ENCODE measurements at places on chromosomes 7 and 10. TPM values are rescaled to one million over a fixed set of nuclear protein-coding genes. Genes with fewer than 3 reads are reported as not detected.

WASL gene
- 5.1 TPM for total RNA-seq

CTBP2 gene
- 0.27 TPM for total RNA-seq

WDR86 gene
- total RNA-seq: 0.17 TPM

PHYHIPL gene
- total RNA-seq: not detected

PPP1R3C gene
- total RNA-seq: not detected

MKX gene
- total RNA-seq: 0.38 TPM

ACSM6 gene
- total RNA-seq: not detected

DNAH11 gene
- 0.61 TPM for total RNA-seq

NME8 gene
- not detected for total RNA-seq

SERPINE1 gene
- total RNA-seq: 0.12 TPM

HOGA1 gene
- not detected for total RNA-seq

ODAD2 gene
- 0.10 TPM for total RNA-seq

GPRIN2 gene
- total RNA-seq: not detected

GRCh38 chr10:73628405-73628804 lies 12.9 kb downstream of the MYOZ1 start:
- DNase-seq: no peak

DNA sequence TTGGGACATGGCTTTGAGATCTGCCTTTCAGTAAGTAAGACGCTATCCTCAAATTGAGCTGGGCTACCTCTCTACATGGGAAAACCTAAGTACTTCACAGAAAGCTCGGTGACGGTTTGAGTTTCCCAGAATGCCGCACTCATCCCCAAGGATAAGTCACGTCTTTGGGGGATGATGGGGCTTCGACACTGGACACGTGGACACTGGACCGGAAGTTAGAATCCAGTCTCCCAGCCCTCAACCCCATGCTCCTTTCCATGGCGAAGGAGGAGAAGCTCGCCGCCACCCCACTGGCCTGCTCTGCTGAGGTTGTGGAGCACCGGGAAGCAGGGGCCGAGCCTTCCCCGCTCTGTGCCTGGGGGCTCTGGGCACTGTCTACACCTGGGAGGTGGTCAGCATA lies 27.5 kb downstream of the PTPRE start:
- DNase-seq: no peak

DNA sequence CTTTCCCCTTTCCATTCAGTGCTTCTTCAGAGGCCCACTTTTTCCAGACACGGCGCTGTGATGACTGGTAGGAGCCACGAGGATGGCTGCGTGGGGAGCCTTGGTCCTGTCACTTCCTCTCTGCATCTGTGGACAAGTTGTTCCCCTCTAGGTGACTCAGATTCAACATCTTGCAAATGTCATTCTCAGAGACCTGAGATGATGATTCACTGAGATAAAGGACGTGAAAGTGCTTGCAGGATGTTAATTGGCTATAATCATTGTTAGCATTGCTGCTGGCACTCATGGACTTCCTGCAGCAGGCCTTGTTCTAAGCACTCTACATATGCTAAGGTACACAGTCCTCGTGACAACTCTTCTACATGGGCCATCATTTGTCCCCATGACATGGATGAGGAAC lies 489.8 kb upstream of the ZMIZ1 start:
- peak; percentile 86 for DNase-seq

GRCh38 chr10:125061557-125062226 lies 98.7 kb downstream of the CTBP2 start:
- DNase-seq: no peak

DNA sequence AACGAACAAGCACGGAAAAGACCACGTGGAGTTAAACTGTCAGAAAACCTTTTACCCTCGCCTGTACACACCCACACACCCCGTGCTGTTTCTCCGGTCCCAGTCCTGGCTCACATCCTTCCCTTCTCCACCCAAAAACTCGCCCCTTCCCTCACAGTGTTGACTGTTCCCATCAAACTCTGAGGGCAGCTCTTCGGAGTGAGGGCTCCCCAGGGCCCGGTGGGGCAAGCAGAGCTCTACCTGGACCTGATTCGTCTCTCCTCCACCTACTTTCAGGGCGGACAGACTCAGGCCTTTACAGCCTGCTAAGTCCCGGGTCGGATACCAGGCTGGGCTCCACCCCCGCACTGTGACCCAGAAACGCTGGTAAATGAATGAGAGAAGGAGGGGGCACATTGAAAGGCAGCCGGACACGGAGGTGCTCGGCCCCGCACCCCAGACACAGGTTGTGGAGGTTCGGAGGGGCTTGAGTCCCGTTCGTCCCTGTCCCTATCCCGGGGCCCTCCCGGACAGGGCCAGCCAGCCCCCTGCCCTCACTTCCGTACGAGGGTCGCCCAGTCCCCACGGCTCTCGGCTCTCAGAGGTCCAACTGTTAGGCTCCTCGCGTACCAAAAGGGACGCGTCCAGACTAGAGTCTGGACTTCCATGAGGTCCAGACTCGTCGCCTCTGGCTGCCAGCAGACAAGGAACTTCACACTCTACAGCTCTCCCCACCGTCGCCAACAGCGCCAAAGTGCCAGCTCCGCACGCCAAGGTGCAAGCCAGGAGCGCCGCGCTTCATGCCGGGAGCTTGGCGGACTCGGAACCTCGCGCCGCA lies 31.7 kb upstream of the ASL start:
- DNase-seq: peak; percentile 49

DNA sequence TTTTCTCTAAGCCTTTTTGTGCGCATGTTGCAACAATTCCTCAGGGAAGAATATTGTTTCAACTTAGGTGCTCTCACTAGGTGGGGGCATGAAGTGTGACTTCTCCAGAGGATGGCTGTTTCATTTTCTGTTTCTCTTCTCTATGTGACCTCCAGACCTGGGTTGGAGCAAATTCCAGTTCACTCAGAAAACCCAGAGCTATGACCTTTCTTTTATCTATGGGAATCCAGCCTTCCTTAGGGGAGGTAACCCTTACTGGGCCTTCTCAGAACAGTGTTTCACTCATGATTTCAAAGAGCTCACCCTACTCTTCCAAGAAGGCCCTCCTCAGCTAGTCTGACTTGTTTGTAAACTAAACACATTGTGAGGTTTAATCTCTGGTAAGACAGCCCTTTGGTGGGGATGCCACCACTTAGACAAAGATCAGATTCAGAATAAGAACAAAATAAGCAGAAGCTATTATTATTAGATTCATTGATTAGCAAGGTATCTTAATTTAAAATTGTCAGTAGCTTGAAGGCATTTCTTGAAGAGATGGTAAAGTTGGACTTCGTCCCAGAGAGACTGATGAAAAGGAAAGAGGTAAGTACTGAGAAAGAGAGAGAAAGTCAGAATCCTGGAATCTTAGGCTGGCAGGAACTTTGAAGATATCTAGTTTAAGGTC lies 16.6 kb upstream of the TAS2R60 start:
- DNase-seq: no peak

GRCh38 chr7:55794527-55794926 lies 68.0 kb downstream of the SEPTIN14 start:
- DNase-seq: no peak

- DNase-seq: no peak
These were observed 3.2 kb upstream of the IFIT1 start for GRCh38 chr10:89389254-89389653.

DNA sequence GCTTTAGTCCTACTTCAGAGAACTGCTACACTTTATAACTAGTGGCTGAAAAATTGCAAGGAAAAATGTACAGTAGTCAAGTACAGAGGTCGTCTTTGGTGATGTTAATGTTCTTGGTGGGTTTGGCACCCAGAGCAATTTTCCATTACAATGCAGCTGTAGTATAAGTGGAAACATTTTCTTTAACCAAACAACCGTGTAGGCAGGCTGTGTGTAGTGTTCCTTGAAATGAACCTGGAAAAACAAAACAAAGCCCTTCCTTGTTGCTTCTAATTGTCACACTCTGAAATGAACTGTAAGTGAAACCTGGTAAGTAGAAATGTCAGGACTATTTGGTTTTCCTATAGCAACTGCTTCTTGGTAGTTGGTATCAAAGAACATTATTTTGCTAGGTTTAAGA lies 256.9 kb downstream of the MDFIC start:
- no peak for DNase-seq

DNA sequence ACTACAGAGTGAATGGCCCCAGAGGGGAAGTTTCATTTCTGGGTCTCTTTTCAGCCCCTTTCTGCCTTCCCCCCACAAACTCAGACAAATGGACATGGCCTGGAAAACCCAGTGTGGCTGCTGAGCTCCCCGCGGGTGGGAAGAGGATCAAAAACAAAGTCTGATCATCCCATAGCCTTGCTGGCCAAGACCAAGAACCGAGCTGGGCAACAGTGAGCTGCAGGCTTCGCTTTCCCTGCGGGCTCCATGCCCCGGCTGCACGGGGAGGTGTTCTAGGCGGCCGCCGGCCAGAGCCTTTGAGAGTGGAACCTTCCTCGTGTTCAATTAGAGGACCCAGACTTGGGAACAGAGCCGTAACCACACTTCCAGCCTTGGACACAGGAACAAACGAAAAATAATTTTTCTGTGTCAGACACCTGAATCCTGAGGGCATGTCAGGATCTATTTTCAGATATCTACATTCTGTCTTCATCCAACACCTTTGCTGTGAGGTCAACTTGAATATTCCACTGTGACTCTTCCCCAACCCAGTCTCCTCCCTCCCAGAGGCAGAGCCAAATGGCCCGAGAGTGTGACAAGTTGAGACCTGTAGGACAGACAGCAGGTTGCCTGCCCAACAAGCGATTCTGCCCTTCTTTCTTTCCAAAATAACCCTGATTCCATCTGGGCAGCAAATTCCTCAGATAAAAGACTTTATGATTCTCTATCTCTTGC lies 26.0 kb downstream of the WDR86 start:
- no peak for DNase-seq

DNA sequence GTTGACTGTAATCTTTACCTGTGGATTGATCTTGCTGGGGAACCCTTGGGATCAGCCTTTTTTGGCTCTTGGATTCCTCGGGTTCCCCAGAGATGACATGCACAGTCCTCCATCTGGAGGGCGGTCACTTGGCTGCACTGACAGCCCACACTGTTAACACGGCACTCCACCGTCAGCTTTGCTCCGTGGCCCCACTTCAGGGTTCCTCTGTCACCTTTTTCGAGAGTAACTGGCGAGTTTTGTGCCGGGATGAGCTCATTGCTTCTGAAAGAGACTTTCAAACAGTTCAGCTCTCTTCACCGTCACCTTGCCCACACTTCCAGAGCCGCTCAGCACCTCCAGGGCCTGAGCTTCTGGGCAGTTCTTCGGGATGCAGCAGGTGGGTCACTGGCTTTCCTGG lies 42.4 kb downstream of the PROSER2 start:
- DNase-seq: no peak

GRCh38 chr10:27470885-27471284 lies 33.2 kb upstream of the RAB18 start:
- DNase-seq: no peak

DNA sequence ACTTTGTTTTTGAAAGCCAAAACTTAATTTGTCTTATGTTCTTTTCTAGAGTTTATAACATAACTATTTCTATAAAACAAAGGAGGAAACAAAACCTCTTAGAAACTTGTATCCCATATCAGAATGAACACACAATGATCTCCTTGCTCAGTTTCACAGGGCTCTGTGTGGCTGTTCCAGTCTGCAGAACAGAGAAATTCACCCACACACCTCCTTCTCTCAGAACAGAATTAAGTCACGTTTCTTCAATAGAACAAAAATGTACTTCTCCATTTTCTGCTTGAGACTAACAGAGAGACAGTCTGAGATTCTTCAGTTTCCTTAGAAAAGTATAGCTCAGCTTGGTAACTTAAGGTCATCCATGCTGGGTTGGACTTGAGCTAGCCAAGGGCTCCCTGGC lies 15.8 kb upstream of the DOCK1 start:
- no peak for DNase-seq

DNA sequence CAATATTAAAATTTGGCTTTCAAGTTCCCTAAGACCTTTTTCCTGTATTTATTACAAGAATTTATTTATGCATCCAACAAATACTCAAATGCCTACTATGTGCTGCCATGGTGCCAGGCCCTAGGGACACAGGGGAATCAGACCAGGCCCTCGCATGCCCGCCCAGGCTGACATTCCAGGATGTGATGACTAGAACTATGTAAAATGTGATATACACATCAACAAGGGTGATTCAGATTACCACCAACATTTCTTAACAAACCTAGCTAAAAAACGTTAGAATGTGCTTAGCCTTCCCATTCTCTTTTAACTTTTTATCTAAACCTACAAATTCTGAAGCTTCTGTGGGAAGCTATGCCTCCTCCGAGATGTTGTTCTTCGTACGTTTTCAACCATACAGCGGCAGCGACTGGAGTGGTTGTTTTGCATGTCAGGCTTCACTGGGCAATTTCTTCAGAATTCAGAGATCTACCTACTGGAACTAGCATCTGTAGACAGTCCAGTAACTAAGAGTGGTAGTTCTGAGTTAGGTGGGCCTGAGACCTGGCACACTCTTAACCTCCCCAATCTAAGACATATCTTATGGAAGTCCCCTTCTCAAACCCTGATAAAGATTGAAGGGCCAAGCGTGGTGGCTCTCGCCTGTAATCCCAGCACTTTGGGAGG lies 22.1 kb downstream of the GNA12 start:
- DNase-seq: no peak

DNA sequence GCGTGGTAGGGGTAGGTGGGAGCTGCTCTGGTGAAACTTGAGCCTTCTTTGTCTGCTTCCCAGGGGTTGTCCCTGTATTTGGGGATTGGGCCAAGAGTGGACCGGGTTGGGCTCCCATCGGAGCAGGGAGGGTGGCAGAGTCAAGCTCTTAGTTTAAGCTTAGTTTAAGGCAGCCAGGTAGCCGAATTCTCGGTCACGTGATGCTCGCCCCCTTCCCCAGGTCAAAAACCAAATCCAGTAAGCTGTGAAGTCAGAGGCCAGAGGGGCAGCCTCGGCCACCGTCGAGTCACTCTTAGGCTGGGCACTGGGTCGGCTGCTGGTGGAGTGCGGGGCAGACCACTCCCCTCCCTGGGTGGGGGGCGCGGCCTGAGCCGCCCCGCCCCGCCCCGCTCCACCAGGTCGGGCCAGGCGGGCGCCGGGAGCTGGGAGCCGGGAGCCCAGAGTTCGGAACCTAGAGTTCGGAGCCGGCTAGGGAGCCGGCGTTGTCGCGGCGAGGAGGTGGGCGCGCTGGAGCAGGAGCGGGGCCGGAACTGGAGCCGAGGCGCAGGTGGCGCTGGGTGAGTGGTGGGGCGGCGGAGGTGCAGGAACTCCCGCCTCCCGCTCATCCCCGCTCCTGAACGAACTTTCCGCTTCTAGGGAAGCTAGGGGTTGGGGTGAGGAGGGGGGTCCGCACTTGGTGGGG lies 2.8 kb upstream of the LZTS2 start:
- peak; percentile 52 for DNase-seq

DNA sequence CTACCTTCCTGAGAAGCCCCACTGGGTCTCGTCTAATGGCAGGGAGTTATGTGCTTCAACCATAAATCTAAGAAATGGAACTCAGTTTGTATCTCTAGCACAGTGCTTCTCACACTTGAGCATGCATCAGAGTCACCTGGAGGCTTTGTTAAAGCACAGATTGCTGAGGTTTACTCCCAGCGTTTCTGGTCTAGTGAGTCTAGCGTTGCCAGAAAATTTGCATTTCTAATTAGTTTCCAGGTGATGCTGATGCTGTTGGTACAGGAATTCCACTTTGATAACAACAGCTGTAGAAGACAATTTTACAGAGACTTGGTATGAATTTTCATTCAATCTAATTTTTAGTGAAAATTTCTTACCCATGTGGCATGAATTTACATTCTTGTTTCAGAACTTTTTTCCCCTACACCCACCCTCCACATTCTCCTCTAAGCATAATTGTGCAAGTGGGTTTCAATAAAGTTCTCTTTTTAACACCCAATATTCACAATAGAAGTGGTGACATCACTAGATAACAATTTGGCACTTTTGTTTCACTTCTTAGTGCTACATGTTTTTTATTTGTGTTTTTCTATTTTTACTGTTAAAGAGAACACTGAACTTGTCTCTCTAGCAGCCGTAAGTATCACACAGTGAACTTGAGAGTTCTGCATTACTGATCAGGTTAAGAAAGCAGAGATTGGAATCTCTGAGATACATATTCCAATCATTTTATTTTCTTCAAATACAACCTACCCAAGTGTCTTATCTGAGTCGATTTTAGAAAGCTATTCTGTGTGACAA lies 48.4 kb upstream of the BET1 start:
- no peak for DNase-seq

Measured in activated CD4-positive, alpha-beta memory T cell treated with anti-CD3 and anti-CD28 coated beads for 36 hours (primary cell).